ENCODE measurements at places on chromosomes 13 and 19.

DNA sequence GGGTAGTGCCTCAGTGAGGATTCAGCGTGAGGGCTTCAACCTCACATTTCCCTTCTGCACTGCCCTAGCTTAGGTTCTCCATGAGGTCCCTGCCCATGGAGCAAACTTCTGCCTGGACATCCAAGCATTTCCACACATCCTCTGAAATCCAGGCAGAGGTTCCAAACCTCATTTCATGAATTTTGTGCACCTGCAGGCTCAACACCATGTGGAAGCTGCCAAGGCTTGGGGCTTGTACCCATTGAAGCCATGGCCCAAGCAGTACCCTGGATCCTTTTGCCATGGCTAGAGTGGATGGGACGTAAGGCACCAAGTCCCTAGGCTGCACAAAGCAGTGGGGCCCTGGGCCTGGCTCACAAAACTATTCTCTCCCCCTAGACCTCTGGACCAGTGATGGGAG is 877.1 kb upstream of the KLHL1 start:
- DNase-seq, result no peak

GRCh38 chr19:5789886-5790558 is 941 bp downstream of the DUS3L start:
- DNase-seq, result no peak

- no peak for DNase-seq
Measured at GRCh38 chr19:15062036-15062435, 12.8 kb downstream of the CASP14 start.

- DNase-seq, result no peak
Measured at GRCh38 chr13:98490195-98490836, 86.6 kb downstream of the STK24 start.

- no peak for DNase-seq
Measured at GRCh38 chr13:97904059-97904458, 49.4 kb upstream of the IPO5 start.

- DNase-seq, result no peak
Measured at GRCh38 chr13:39037410-39037879, 444 bp downstream of the PROSER1 start.

DNA sequence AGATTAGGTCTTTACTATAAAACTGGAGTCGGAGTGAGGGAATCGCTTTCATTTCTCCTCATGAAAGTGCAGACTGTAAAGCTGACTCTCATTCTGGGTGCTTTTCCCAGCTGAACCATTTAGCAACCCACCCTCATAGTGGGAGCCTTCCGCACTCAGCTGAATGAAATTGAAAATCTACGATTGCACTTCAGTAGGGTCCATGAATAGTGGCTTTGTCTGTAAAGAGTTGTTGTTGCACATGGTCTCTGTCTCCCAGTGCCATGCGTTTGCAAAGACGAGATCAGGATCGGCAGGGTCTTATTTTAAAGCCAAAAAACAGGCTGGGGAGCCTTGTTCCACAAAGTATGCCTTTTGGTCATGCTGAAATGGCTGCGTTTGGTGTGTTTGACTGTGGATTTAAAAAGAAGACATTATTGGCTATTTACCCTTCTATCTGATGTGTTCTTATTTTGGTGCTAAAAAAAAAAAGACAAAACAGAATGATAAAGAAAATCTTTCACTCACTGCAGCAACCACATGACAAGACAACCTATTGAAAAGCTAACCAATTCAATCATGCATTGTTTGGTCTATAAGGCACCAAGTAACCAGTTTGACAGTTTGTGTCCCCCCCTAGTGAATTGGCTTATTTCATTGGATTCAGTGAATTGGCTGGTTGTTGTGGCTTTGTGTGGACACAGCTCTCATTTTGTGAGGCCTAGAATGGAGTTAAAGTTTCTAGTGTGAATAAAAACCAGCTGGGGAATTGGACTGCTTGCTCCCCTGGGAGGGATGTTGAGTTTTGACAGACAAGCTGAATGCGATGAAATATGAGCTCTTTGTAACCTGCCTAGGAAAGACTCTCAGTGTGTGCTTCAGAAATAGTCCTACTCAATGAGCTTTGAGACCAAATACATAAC is 65.6 kb downstream of the ARHGAP35 start:
- no peak for DNase-seq

DNA sequence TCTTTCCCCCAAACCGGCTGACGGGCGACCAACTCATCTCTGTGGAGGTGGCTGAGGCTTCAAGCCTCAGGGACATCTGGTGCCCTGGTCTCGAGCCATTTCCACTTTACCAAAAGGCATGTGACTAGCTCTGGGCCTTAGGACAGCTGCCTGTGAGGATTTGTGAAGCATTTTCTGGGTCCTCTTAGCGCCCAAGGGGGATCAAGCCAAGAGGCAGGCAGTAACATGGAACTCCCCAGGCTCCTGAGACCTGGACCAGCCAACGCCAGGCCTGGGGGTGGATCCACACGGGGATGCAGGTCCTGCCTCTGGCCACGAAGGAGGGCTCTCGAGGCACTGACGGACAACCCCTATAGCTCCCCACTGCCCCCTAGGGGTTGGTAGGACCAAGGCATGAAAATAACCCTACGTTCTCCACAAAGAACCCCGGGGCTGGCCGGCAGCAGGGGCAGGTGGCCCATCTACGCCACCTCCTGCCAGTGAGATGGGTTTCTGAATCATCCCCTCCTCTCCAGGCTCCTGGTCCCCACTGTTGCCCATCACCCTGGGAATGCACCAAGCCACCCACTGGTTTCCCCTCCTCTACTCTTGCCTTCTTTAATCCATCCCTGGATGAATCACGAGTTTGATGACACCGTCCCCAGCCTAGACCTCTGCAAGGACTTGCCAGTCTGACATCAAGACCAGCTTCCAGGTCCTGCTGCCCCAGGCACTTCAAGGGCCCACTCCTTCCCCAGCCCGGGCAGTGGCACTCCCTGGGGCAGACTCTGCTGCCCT is 7.0 kb upstream of the MYDGF start:
- DNase-seq, result no peak

GRCh38 chr19:18321734-18322102 is 1.2 kb downstream of the LSM4 start:
- DNase-seq, result no peak

GRCh38 chr13:47545201-47546024 is 455.7 kb downstream of the SUCLA2 start:
- no peak for DNase-seq

- no peak for DNase-seq
Measured at GRCh38 chr13:73754241-73754640, 380.0 kb downstream of the KLF12 start.

- DNase-seq, result no peak
Measured at GRCh38 chr19:1249990-1250436, 1.6 kb downstream of the MIDN start.

- DNase-seq, result no peak
Measured at GRCh38 chr19:803099-803561, 5.9 kb downstream of the PTBP1 start.

- DNase-seq, result no peak
Measured at GRCh38 chr13:95564091-95564490, 11.6 kb downstream of the CLDN10 start.

DNA sequence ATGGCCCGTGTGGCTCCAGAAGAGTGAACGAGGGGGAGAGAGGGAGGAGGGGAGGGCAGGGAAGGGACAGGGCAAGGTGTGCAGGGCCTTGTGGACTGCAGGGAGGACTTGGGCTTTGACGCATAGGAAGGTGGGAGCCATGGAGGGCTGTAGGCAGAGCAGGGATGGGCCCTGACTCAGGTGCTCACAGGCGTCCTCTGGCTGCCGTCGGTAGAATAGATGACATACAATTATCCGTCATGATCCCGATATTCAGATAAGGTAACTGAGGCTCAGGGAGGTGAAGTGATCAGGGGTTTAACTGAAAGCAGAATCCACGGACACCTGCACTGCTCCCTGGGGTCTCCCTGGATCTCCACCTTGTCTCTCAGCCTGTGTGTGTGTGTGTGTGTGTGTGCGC is 3.4 kb downstream of the C3 start:
- DNase-seq, result no peak

- no peak for DNase-seq
Measured at GRCh38 chr13:87941226-87941625, 270.1 kb downstream of the SLITRK5 start.

DNA sequence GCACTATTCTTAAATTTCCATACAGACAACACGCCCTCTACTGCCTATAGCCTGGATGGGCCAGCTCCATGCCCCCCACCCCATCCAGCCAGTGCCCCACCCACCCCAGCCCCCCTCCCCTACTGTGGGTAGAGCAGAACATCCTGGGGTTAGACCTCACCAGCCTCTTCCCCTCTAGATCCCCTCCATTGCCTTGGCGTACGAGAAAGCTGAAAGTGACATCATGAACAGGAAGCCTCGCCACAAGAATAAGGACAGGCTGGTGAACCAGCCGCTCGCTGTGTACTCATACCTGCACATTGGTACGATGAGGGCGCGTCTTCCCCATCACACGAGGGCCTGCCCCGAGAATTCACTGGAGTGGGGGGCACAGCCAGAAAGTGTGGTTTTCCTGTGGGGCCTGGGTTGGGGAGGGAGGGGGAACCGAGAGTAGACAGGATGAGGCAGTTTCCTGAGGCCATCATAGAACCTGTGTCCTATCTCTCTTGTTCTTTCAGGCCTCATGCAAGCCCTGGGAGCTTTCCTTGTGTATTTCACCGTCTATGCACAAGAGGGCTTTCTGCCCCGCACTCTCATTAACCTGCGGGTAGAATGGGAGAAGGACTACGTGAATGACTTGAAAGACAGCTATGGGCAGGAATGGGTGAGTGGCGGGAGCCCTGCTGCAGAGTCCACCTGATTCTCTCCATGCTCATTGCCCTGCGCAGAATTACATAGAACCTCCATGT is 29.1 kb downstream of the ATP12A start:
- DNase-seq, result peak; percentile 58
